ENCODE measurements at places on chromosomes 5 and 9.

GRCh38 chr5:174259696-174260420 lies 214.4 kb downstream of the NSG2 start:
- no peak for DNase-seq

- no peak for DNase-seq
Observed at GRCh38 chr5:123278284-123278683, 144.9 kb downstream of the CEP120 start.

- no peak for DNase-seq
Observed at GRCh38 chr5:4563400-4563799, 576.7 kb upstream of the ADAMTS16 start.

DNA sequence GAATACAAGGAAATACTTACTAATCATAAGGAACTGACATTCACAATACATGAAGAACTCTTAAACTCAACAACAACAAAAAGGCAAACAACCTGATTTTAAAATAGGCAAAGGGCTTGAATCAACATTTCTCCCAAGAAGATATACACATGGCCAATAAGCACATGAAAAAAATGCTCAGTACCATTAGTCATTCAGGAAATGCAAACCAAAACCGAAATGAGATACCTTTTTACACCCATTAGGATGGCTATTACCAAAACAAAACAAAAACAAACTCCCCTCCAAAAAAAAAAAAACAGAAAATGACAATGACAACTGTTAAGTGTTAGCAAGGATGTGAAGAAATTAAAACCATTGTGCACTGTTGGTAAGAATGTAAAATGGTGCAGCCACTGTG lies 104.1 kb upstream of the ZNF462 start:
- DNase-seq, result peak; percentile 33

GRCh38 chr5:175861337-175862130 lies 9.8 kb upstream of the CPLX2 start:
- no peak for DNase-seq

DNA sequence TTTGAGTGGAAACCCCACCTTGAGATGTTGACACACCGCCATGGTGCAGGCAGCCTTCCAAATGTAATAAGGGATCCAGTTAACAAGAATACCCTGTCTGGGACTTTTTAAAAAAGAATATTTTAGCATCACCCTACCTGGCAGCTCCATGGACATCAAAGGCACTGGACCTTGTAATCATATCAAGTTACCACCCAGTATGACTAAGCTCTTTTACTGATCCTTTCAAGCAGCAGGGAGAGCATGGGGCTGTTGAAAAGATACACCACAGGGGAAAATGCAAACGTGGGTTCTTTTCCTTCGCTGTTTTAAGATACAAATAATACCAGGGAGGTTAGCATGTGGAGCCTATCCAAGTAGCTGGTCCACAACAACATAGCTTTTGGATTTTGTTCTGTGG lies 211.2 kb downstream of the SAXO1 start:
- no peak for DNase-seq

DNA sequence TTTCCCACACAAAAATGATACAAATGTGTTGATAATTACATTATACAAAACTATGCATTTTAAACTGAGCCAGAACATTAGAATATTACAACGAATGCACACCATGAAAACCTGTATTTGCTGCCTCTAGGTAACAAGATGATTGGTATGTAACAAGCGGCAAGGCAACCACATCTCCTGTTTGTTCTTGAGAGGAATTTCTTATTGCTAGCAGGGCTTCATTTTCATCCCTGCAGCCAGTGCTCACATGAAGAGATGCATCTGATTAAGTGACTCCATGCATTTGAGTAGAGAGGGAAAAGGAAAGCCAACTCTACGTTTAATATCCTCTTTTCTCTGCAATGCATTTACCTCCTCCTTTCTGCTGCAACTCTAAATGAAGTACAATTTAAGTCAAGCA lies 36.6 kb downstream of the FRMD3 start:
- DNase-seq, result no peak

GRCh38 chr9:122562134-122562760 lies 9.3 kb downstream of the OR1N2 start:
- DNase-seq, result no peak

GRCh38 chr5:111266491-111266890 lies 42.3 kb downstream of the CAMK4 start:
- no peak for DNase-seq

DNA sequence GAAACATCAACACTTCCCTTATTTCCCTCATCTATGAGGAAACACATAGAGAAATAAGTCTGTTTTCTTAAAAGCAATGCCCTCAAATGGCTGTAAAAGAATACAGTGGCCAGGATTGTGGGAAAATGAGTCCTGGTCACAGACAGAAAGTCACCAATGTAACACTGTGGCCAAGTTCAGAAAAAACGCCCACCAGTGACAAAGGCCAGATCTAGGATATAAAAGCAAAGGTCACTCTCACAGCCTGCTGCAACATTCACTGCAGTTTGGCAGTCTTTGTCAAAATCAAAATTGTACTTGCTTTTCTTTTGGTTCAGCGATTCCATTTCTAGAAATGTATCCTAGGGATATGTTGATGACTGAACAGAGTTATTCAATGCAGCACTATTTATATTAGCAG lies 30.5 kb downstream of the TSSK1B start:
- DNase-seq, result no peak

GRCh38 chr9:127330501-127330900 lies 65.9 kb downstream of the GARNL3 start:
- no peak for DNase-seq

DNA sequence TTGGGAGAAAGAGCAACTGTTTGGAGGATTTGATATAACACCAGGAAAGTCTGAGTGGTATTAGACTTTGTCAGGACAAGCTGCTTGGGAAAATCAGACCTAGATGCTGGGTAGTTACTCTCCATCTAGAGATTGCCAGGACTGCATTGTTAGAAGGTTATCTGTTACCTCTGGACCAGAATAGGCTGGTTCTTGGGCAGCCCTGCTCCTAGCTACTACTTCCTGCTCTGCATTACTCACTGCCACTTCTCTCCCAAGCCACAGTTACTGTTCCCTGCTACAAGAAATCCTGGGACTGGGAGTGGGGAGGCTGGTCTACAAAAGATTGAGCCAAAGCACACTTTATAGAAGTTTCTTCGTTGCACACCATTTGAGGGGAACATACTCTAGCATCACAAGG lies 95.5 kb upstream of the KCNN2 start:
- DNase-seq, result no peak

DNA sequence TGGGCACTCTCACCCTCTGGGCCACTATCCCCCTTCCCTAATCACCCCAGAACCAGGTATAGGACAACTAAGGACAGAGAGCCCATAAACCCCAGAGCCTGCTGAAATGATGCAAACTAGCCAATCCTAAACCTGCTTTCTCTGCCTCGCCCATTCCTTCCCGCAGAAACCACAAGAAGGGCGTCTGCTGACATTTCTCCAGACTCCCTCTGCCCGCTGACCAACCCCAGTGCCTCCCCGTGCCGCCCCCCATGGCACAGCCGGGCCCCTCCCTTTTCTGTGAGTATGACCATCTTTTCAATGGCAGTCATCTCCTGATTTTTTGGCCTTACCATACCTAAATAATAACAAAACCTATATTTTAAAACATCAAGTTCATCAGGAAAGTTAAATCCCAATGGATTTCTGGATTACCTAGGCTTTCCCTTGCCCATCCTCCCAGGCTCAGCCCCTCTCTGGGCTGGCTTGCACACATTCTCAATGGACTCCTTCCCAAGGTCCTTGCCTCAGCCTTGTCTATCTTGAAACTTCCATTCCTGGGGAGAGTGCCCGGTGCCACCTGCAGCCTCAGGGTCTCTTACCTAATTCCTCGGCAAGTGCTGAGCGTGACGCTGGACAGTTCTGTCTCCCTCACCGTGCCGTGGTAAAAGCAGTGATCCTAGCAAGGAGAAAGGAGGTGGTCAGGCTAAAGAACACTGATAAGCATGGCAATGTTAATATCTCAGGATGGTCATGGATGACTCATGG lies 45.2 kb downstream of the ADAM19 start:
- no peak for DNase-seq

DNA sequence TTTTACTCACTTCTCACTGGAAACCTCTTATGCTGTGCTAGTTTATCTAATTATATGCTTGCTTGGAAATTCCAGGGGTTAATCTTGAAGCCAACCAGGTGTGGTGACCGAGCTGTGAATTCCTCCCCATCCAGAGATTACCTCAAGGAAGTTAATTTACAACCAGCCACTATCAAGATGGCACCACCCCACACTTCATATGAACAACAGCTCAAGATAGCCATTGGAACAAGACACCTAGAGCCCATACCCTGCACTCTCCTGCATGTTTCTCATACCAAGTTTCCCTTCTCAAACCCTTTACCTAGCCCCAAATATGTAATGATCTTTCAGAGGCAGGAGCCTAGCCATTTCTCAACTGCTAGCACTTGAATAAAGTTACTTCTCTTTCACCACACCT lies 2156.9 kb upstream of the C9orf72 start:
- DNase-seq, result no peak

- DNase-seq, result peak; percentile 66
Observed at GRCh38 chr5:107248066-107248695, 422.6 kb downstream of the EFNA5 start.

DNA sequence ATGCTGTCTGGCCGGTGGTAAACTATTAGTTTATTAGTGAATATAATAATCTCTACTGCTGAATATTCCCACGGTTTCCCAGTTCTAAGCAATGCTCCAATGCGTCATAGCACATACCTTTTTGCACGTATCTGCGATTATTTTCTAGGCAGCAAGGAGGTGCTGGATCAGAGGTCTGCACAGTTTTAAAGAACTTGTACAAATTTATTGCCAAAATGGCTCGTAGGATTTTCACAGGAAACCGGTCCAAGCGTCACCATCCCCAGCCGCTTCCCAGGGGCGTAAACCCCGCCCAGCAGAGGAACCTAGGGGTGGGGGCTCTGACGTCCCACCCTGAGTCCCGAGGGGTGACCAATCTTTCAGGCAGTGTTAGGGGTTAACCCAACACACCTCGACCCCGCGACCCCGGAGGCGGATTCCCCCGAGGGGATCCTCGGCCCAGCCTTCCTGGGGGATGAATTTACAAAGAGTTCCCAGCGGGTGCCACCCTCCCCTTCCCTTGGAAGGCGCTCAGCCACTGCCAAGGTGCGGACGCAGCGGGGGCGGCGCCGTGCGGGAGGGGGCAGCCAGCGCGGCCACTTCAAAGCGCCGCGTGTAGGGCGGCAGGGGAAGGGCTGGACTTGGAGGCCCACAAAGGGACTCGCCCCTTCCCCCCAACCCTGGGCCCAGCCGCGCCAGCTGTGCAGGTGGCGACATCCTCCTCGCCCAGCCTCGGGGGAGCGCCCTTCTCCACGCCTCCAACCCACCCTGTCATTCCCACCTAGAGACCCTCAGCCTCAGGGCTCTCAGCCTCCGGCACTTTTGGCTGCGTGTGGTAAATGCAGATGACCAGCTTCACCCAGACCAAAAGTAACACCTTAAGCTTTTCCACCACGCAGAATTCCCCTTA lies 43.5 kb upstream of the TCF7 start:
- DNase-seq, result peak; percentile 63

GRCh38 chr9:77712533-77713130 lies 64.5 kb upstream of the GNA14 start:
- no peak for DNase-seq

GRCh38 chr9:128001779-128002298 lies 21.1 kb upstream of the EEIG1 start:
- DNase-seq, result peak; percentile 67

- DNase-seq, result peak; percentile 82
Observed at GRCh38 chr9:99056886-99057664, 47.8 kb upstream of the TGFBR1 start.

- DNase-seq, result no peak
Observed at GRCh38 chr5:152688561-152689249, 283.6 kb upstream of the NMUR2 start.

DNA sequence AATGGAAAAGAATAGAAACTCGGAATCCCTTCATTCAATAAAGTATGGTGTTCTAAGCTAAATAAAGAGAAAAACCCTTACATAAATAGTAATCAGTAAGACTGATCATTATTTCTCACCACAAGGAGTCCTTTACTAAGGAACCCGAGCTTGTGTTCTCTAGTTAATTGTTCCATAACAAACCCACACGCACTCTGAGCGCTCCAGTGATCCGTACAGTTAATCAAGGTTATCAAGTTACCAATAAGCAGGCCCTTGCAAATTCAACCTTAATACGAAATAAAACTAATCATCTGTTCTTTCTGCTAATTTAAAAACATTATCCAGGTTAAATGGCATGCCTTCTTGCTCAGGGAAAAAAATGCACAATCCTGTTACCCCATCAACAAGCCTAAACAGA lies 224.4 kb downstream of the FRMD3 start:
- DNase-seq, result no peak

GRCh38 chr9:90188656-90189055 lies 454.0 kb downstream of the DIRAS2 start:
- peak; percentile 32 for DNase-seq

DNA sequence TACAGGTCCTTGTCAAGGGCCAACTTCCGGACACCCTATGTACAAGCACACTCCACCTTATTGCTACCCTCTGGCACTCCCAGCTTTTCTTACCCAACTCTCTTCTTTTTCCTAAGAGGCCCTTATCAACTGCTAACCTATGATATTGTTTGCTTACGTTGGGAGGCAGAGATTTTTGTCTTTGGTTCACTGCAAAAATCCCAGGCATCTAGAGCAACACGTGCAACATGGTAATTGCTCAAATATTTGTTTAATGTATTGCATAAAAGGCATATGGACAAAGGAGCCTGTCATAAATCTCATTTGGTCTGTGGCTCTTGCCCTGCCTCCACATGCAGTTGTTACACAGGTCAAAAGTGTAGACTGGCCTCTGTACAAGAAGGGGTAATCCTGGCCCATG lies 35.8 kb upstream of the ATP10B start:
- DNase-seq, result no peak

DNA sequence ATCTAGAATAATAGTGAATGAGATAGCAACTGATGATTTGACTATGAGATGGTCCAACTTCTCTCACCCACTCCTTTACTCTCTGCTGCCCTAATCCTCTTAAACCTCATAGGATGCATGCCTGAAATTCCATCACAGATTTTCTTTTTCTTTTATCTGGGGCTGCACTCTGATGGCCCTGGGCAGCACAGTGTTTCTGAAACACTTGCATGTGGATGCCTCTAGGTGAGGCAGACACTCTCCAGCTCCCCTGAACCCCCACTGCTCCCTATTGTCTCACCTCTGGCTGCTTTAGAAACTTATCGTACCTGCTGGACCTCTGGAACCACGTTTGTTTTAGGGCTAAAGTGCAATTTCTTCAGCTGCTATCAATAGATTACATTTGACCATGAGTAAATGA lies 67.5 kb downstream of the HTR4 start:
- DNase-seq, result no peak

- DNase-seq, result no peak
Observed at GRCh38 chr9:114503522-114504340, 1.5 kb downstream of the WHRN start.

GRCh38 chr5:115209279-115209678 lies 39.6 kb upstream of the TRIM36 start:
- peak; percentile 93 for DNase-seq

DNA sequence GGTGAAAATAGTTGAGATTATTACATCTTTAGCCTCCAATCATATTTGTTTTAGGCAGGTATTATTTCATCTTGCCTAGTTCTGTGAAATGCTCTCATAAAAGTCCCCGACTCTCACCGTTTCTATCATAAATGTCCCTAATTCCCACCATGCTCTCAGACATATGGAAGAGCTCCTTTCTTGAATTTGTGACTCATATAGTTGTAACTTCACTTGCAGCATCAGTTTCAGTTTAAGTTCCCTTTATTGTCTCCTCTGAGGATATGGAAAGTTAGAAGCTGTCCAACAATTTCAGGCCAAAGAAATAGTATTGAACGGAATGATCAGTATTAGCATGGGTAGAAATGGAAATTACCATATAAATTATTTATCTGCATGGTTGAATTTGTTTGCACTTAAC lies 187.5 kb upstream of the NR4A3 start:
- DNase-seq, result no peak
